RWPE1 (cell line): ENCODE measurements at places on chromosomes 6 and 20.
A peak's percentile ranks its signal among the peaks of the same experiment; 100 is the strongest.

- no peak for DNase-seq
Observed at GRCh38 chr20:51734876-51735720, 33.1 kb downstream of the ATP9A start.

DNA sequence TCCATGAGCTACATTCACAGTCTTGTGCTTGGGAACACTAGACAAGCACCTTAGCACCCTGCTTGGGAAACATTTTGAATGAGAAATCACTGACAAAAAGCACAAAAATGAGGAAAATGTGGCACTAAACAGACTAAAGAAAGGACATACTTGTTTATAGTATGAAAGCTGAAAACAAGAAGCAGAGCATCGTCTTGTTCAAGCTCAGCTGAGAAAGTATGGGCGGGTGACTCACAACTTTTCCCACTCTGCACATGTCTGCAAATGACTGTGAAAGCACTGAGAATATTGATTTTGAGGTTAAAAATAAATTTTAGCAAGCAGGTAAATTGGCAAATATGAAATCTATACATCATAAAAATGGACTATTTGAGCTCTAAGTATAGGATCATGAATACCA, 725.3 kb downstream of the COL12A1 start:
- DNase-seq = no peak

GRCh38 chr20:3103369-3104032, 19.0 kb upstream of the AVP start:
- DNase-seq = peak; percentile 46

DNA sequence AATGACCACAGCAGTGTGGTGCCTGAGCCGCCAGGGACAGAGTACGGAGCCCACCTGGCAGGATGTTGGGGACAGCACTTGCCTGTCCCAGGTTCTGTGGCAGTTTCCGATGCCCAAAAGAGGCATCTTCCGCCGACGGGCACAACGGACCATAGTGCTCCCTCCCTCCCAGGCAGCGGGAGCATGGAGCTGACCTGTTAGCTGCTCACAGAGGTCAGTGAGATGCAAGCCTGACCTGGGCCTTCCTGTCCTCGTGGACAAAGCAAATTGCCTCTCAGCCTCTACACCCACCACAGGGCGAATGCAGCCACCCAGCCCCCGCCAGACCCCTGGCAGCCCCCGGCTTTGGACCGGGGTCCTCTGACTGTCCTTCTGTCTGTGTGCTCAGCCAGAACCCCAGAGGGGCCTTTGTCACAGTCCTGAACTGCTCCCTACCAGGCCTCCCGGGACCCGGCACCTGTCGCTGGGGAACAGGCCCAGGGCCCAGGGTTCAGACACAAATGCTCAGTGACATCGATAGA, 16.2 kb upstream of the FRMD1 start:
- no peak for DNase-seq

DNA sequence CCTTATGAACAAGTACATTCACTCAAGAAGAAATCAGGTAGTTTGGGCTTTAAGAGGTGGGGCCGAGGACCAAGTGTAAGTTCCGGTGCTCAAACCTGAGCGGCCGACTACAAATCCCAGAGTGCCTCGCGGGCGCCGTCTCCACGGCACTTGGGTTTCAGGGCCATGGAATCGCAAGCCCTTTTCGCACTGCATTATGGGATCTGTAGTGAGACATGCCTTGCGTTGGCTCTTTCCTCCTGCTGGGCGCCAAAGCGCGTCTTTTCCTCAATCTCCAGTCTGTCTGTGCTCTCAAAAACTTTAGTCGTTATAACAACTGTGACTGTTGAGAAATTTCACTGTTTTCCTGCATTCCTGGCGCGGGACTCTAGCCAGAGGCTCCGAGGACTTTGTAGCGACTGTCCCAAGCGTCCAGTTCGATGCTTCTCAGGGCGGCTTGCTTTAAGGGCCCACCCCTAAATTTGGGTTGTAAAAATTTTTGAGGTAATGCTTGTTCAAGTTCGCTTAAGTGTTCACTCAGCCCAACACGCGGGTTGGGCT, 408 bp upstream of the FBXO9 start:
- DNase-seq = peak; percentile 92

DNA sequence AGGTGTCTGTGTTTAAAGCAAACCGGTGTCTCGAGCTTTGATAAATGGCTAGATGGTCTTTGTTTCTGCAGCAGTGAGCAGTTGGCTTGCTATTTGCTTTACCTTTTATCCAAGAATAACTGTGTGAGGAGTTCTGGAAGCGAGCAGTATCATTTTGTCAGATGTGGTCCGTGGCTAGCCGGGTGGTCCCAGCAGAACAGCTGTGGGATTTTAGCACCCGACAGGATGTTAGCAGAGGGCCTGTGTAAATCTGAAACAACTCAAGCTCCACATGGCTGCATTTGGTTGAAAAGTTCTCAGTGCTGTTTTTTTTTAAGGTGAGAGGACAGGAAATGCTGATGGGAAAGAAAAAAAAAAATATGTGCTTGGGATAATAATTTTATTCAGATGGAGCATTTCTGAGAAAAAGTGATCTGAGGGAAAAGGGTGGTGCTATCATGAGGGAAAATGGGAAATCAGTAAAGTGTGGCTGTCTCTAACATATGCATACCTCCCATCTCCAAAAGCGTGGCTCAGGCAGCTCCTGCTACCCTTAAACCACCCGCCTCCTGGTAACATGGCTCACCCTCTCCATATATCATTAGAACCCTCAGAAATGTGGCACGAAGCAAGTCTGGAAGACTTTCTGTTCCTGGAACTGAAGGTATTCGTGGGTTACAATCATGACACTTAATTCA, 215.4 kb downstream of the TSHZ2 start:
- DNase-seq = no peak

- DNase-seq = peak; percentile 96
Observed at GRCh38 chr20:45293041-45294002, 13.3 kb upstream of the RBPJL start.

DNA sequence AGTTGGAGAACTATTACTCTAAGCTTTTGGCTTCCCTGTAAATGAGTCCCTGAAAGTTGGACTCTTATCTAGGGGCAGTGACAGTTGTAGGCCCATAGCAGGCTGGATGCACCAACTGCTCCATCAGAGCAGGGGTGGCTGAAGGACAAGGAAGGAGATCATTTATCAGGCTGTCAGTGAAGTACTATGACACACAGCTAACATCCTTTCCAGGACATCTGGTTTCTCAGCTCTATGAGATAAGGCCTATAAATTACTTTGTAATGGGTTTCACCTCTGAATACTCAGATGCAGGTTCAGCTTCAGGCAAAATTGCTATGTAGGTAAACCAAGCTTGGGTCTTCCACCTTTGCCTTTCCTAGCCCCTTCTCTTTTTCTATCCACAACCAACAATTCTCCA, 468.5 kb downstream of the KIF16B start:
- DNase-seq = no peak

DNA sequence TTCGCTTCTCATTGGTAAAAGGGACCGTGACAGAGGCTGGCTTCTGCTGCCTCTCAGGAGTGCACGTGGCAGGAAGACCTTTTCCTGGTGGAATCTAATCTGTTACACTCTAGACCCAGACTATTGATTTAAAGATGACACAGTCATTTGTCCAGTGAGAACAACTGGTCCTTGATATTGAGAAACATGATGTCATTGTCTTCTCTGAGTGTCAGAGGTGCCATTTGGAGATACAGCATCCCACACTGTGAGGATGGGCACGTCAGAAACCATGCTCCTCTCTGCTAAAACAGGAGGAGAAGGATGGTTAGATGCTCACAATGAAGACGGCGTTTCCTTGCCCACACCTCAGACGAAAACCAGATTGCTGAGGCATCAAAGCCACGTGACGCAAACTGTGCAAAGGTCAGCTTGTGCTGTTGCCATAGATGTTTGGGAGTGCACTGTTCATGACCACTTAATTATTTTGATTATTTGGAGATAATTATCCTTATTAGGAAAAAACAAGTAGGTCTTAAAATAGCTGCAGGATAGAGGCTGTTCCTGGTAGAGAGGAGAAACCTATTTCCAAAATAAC, 169.0 kb downstream of the SMOC2 start:
- no peak for DNase-seq

DNA sequence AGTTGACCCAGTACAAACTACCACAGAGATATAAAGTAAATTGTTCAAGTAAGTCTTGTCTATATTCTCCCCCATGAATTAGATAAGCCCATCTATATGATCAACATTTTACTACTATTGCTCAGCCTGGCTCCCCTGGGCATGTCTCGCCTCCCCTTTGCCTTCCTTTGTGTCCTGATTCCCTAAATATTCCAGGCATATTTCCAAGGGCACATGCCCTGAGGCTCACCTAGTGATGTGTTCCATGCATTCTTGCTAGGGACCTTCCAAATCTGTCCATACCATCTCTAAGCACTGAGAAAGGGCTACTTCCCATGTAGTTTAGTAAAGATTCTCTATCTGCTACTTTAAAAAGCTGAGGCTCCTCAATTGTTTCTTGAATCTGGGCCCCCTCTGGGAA, 309.5 kb upstream of the PRND start:
- DNase-seq = peak; percentile 17

DNA sequence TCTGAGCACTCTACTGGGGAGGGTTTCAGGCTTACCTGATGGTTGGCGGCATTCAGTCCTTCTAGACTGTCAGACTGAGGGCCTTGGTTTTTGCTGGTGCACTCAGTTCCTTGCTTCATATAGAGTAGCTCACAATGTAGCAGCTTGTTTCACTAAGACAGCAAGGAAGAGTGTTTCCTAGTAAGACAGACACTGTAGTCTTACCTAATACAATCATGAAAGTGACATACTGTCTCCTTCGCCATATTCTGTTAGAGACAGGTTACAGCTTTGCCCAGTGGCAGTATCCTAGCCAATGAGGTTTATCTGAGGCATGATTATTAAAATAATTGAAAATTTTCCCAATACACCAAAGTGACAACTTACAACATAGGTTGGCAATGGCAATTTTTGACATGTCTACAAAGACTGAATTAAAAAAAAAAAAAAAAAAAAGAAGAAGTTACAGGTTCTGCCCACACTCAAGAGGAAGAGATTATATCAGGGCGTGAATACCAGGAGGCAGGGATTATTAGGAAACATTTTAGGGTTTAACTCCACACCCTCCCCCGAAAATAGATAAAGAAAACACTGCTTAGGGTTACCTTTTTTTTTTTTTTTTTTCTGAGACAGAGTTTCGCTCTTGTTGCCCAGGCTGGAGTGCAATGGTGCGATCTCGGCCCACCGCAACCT, 66.8 kb downstream of the SCAND1 start:
- no peak for DNase-seq

- peak; percentile 91 for DNase-seq
Observed at GRCh38 chr6:90088009-90088408, 193.7 kb downstream of the GJA10 start.

GRCh38 chr6:89375427-89376267, 23.1 kb upstream of the UBE2J1 start:
- DNase-seq = no peak

DNA sequence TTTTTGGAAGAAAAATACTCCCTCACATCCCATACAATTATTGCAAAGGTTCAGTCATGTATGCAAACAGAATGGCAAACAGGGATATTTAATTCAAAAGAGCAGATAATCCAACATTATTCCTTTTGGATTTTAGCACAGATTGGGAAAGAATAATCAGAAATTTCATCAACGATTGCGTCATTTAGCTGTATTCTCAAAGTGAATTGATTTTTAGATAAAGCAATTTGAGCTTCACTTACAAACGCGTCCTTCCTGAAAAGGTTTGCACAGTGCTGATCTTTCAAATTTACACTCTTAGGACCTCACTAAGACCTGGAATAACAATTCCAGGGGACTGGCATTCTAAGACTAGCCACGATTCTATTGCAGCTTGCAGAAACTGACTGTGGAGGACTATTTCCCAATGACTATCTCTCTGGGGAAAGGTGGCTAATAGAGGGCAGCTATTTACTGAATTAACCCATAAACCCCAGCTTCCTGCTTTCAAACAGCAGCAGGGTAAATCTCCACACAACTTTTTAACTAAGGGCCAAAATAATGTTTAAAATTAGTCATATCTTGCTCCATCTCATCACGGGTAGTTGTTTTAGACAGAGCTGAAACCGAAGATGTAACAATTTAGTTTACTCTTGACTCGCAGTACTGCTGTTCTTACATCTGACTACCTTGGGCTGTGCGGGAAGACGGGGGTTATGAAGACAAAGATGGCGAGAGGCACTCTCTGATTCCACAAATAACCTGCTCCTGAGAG, 131.2 kb upstream of the FAM184A start:
- no peak for DNase-seq

- DNase-seq = no peak
Observed at GRCh38 chr6:69957985-69958559, 91.7 kb downstream of the COL19A1 start.

- no peak for DNase-seq
Observed at GRCh38 chr6:55531496-55531895, 47.5 kb downstream of the HMGCLL1 start.

- DNase-seq = no peak
Observed at GRCh38 chr20:51760905-51761546, 7.2 kb downstream of the ATP9A start.

- DNase-seq = no peak
Observed at GRCh38 chr6:116443105-116443504, 18.1 kb upstream of the CALHM6 start.

- DNase-seq = peak; percentile 44
Observed at GRCh38 chr20:1330075-1330830, 1.3 kb upstream of the SDCBP2 start.

DNA sequence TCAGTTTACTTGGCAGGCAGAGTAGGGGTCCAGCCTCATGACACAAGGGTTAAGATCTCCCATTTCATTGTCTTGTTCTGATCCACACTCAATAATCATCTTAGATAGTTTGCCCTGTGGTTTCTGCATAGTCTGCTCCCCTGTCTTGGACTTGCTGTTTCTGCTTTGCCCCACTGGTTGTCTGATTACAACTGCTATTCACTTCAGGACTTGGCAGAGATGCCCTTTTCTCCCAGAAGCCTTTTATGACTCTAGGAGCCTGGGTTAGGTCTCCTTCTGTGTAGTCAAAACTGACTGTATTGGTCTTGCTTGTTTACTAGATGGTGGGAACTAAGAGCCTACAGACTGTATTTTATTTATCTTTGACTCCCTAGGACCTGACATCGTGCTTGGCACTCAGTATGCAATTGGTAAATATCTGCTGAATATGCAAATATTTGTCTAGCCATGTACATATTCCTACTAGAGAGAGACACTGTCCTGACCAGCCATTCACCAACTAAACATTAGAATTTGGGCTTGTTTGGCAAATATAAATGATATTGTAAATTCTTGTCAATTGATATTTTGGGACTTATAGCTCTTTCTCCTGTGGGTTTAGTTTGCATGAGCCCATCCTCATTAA, 165.9 kb upstream of the KCNK16 start:
- DNase-seq = no peak

DNA sequence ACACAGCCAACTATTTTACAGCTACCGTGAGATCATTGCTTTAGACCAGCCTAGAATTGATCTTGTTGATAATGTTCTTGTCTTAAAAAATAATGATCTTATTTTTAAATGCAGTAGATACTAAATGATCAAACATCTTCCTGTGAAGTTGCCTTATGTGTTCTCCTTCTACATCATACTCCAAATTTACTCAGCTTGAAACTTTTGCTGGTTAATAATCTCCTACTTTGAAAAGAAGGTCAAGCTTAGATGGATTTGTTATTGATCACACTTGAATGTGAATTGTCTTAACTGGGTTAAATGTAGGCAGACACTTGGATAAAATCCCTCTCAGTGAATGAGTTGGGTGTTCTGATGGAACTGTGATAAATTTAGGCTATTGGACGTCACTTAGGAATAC, 91.9 kb downstream of the HAO1 start:
- no peak for DNase-seq
